ENCODE measurements at places on chromosomes 1 and 21.

- DNase-seq = no peak
Observed at GRCh38 chr1:180854001-180854400, 58.7 kb upstream of the KIAA1614 start.

- DNase-seq = peak; percentile 45
Observed at GRCh38 chr1:6447818-6448748, 17.9 kb downstream of the TNFRSF25 start.

DNA sequence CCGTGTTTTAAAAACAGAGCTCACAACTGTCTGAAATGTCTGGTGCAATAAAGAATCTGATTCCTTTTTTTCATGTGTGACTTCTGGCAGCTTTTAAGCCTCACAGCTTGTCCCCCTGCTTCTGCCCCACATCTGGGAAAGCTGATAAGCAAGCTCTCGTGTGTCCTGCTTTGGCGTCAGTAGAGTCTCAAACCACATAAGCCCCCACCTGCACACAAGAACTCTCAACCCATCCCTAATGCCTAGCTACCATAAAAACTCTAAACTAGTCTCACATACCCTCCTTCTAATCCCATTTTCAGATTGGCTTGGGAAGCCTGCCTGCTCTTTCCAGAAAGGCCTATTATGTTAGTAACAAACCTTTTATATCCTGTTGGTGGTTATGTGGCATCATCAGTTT is 94.6 kb upstream of the DAB1 start:
- no peak for DNase-seq

- DNase-seq = no peak
Observed at GRCh38 chr1:163973586-163973985, 585.4 kb upstream of the PBX1 start.

- DNase-seq = no peak
Observed at GRCh38 chr1:20346433-20346832, 55.8 kb downstream of the VWA5B1 start.

DNA sequence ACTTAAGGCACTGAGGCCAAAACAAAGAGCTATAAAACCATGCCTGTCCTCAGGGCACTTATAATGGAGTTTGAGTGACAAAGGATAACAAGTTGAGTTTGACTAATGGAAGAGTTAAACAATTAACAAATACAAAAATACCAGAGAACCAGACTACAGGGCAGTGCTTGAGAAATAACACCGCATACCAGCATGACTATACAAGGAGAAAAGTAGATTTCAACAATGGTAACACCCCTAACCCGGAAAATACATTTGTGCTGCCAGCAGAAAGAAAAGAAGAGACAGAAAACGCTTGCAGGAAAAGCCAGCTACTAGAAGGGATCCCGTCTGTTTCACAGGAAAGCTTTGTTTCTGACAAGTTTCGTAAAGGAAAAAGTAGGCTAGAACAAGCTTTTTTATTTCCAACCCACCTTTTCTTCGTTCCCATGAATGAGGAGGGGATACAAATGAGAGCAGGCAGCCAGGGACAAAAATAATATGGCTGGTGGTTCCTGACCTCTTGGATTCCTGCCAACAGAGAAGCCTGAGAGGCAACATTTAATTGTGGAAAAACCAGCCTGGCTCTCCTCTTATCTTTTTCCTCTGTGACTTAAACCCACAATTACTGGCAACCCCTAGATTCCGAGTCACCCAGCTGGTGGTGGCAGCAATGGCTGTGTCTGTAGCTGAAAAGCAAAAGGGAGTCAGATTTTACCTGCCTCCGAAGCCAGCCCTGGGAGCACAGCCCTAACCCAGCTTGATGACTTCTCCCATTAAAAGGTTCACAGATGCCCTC is 56.5 kb downstream of the WLS start:
- DNase-seq = no peak

DNA sequence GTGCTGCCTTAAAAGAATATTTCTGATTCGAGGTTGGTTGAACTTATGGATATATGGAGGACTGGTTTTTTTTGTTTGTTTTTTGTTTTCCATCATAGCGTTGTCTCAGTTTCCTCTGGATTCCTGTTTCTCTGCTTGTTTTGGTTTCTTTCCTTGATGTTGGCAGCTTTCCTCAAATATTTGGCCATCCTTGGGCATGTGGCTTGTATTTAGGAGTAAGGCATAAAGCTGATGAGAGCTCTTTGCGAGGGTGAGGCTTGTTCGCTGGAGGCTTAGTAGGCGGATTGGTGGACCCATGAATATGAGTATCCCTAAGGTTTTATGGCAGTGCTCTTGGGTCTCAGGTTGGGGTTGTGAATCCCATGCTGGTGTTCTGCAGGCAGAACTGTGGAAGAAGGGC is 22.9 kb downstream of the DYRK1A start:
- no peak for DNase-seq

DNA sequence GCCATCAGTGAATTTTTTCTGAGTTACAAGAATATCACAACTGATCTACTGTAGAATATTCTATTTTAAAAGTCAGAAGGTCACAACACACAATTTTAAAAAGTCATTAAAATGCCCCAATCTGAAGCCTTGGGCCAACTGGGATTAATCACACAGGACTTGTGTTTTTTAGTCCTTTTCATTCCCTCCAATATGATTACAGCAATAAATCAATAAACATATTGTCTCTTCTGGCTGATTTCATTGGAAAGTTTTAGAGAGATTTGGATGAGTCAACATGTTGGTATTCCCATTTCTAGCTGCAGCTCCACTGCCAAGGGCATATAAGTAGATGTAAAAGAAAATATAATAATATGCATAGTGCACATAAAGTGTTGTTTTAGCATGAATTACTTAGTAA is 85.8 kb downstream of the NIBAN1 start:
- no peak for DNase-seq

DNA sequence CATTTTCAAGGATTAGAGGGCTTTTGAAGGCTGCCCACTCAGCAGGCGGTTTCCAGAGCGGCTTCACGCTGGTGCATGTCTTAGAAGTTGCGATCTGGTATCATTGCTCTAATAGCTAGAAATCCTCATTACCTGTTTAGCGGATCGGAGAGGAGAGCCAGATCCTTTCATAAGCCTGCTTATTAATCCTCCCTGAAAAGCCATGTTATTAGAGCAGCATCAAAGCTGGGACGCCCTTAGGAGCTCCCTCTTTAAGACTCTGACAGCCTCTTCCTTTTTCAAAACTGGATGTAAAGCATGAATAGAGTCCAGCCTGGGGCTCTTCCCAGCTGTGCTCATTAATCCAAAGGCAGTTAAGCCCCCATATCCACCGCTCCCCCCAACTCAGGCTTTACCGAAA is 13.9 kb upstream of the CTSE start:
- DNase-seq = no peak
